Activated CD4-positive, CD25-positive, alpha-beta regulatory T cell (primary cell): ENCODE measurements at places on chromosomes 4 and X.

DNA sequence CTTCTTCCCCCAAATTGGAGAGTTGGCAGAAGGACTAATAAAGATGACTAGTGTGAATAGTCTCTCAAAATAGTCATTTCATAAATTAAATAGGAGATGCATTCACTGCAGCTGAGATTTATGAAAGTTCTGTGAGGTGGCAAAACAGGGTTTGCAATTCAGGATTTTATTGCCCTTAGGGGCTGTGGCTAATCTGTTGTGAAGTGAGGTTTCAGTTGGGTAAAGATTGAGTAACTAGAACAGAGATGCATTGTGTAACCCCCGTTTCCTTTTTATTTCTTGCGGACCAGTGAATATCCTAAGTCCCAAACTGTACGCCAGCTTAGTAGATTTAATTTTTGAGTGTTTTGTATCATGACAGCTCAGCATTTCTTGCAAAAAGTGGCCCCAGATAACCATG, 16.2 kb upstream of the SCRG1 start:
- no peak for DNase-seq

GRCh38 chrX:71222929-71223328, at the start of gene GJB1:
TSS of gene GJB1 (plus strand) at chrX:71223224. CDS start at chrX:71223708, 484 bp downstream.
- DNase-seq, result no peak

GRCh38 chrX:14802943-14803710, 69.7 kb downstream of the FANCB start:
- no peak for DNase-seq

GRCh38 chr4:1300466-1301455, 11.1 kb downstream of the MAEA start:
- DNase-seq, result no peak

DNA sequence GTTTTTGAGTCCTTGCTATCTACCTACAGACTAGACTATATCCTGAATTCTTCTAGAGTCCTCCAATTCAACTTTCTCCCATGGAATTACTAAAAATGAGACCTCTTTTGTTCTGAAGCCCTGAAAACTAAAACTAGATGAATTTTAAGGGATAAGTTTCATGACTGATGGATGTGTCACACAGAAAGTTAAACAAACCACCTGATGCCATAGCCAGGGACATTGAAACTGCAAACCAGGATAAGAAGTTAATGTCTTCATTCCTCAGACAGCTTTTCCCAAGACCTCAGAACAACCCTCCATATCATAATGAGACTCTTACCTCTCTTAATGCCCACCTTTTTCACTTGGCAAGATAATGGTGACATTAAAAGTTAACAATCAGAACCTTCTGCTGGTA, 81.5 kb upstream of the PTPN13 start:
- no peak for DNase-seq
